SK-N-SH treated with all-trans-retinoic acid at 6 μM for 48 hours (cell line): ENCODE measurements at places on chromosomes 12 and 14.
A peak's percentile ranks its signal among the peaks of the same experiment; 100 is the strongest.

GRCh38 chr14:57209561-57209960 lies 59.1 kb downstream of the EXOC5 start:
- ATAC-seq = peak; percentile 68

DNA sequence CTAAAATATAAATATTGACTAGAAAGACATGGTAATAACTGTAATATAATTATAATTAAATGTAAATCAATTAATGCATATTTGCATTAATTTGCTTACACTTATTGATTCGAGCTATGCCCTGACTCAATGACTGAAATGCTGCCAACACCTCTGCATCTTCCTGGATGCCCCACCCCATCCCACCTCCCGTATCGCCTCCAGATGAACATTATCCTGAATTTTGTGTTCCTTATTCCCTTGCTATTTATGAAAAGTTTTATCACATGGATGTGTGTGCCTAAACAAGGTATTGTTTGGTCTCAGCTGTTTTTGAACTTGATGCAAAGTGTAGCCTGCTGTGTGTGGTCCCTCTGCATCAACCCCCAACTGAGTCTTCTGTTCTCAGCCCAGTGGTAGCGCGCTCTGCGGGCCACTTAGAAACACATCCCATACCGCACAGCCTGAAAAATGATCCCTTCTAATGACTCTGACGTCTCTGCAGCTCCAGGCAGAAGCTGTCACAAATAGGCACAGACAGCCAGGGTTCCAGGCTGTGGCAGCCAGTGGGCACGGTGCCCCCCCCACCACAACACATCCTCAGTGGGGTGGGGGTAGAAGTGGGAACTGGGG lies 96.5 kb downstream of the PRMT8 start:
- no peak for ATAC-seq

DNA sequence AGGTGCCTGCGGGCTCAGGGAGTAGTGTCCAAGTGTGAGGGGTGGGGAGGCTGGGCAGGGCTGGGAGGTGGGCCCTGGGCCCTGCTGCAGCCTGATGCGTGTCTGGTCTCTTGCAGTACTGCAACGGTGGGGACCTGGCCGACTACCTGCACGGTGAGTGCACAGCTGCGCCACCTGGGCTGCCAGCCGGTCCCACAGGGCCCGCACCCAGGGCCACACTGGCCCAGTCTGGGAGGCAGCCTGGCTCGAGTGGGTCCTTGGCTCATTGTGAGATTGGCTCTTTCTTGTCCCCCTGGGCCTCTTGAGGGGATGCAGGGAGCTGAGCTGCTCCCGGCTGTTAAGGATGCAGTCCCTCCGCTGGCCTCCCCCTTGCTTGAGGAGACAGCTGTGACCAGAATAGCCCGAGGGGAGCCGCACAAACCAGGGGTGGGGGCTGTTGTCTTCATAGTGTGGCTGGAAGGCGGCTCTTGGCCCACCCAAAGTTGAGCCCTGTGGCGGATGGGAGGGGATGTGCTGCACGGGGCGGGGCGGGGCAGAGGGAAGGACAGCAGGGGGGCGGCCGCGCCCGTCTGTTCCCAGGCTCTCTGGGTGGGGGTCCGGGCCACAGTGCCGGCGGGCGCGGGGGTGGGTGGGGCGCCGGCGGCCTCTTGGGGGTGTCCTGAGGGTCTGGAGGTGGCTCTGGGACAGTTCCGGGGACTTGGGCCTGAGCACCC lies 13.1 kb downstream of the ULK1 start:
- no peak for ATAC-seq

GRCh38 chr14:83764656-83765599 lies 1765.0 kb upstream of the FLRT2 start:
- no peak for ATAC-seq
